ENCODE measurements at places on chromosomes 2 and 18.

- DNase-seq: peak; percentile 90
Observed at GRCh38 chr18:62505669-62506494, 16.9 kb upstream of the ZCCHC2 start.

DNA sequence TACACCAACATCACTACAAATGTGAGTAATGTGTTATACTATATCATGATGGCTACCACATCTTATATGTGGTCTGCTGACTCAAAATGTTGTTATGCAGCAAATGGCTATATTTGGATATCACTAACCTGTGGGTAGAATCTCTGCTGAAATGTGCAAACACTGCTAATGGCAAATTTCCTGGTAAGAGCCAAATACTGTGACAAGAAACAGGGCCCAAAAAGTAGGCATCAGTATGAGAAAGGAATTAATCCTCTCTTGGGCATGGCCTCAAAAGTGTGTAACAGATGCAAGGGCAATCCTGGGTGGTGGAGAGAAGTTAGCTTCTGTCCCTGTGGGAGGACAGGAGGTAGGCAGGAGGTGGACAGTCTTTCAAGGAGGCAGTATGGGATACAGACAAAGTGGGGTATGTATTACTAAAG lies 13.3 kb downstream of the ATF2 start:
- DNase-seq: no peak

DNA sequence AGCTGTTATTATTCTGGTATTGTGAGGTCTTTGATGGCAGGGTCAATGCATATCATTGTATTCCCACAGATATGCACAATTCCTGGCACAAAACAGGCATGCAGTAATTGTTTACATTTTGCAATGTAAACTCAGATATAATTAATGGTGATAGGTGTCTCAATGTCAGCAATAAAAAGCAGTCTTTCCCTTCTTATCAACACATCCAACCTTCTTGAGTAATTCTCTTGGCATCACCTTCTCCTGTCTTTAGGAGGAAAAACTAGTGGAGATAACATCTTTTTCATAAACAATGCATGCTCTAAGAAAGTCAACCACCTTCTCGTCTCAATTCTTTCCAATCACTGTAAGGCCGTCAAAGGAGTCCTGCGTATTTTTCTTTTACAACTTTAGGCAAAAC lies 313.3 kb upstream of the GULP1 start:
- DNase-seq: no peak

- peak; percentile 42 for DNase-seq
Observed at GRCh38 chr18:79682894-79683625, 3.5 kb downstream of the CTDP1 start.

DNA sequence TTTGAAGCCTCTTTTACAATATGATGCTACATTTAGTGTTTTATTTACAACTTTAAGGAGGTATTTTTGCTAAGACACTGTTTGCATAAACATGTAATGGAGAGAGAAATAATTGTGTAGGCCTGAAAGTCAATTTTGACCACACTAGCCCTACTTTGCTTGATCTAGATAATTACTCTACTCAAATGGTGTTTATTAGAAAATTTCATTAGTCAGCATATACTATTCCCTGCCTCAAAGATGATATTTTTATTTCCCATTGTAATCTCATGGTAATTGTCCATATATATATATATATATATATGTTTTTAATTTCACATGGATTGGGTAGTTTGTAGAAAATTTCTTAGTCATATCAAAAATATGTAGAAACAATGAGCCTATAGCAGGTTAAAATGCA lies 632.2 kb downstream of the SATB2 start:
- no peak for DNase-seq

DNA sequence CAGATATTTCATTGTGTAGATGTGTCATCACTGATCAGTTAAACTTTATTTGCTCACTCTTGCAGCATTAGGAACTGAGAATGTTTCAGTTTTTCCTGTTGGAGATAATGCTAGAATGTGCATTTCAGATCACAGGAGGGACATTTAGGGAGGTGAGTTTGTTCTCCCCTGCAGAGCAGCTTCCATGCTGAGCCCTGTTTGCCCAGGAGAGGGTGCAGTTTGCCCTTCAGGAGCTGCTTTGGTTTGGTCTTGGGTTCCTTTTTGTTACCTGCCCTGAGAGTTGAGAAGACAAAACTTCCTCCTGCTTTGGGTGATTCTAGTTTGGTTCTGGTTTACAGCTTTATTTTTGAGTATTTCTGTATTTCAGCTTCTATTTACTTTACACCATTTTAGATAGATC lies 49.9 kb downstream of the DGKD start:
- no peak for DNase-seq

DNA sequence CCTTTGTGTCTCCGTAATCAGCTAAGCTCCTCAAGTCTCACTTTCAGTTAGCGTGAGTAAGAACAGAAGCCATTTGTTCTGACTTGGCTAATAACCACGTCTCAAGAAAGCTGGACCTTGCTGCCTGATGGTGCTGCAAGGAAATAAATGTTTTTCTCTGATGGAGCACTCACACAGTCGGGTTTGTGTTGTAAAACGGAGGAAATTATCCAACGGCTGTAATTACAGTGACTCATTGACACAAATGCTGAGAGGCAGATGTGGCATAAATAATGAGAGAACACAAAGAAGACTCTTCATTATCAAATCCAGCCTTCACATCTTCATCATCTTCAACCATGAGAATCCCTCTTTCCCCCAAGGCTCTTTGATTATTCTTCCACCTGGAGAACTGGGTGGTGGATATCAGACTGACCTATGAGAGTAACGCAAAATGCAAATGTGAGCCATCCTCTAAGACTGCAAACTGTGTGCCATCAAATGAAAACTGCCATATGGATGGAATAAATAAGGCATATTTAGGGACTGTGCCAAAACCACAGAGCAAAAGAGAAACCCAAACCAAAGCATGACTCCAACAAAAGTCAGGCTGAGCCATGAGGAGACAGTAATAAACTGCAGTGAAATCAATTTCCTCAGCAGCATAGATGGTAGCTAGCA lies 252.6 kb downstream of the RND3 start:
- no peak for DNase-seq

DNA sequence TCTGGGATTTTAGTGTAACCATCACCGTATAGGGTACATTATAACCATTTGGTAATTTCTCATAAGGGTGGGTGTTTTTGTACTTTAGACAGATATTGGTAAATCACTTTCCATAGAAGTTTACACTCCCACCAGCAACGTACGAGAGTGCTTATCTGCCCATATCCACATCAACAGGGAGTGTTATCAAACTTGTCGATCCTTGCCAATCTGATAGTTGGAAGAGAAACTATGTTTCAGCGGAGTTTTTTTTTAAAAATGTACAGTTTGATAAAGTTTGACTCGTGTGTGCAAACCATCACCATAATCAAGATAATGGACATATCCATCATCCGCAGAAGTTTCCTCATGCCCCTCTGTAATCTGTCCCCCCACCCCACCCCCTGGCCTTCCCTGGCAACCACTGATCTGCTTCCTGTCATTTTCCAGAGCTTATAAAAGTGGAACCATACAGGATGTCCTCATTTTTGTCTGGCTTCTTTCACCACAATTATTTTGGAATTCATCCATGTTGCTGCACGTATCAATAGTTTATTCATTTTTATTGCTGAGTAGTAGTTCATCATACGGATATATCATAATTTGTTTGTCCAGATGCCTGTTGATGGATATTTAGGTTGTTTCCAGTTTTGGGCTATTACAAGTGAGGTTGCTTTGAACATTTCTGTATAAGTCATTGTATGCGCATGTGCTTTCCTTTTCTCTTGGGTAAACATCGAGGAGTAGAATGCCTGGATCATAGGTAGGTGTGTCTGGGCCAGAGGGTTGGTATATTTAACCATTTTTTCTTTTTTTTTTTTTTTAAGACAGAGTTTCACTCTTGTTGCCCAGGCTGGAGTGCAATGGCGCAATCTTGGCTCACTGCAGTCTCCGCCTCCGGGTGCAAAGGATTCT lies 18.6 kb downstream of the GLI2 start:
- DNase-seq: no peak

DNA sequence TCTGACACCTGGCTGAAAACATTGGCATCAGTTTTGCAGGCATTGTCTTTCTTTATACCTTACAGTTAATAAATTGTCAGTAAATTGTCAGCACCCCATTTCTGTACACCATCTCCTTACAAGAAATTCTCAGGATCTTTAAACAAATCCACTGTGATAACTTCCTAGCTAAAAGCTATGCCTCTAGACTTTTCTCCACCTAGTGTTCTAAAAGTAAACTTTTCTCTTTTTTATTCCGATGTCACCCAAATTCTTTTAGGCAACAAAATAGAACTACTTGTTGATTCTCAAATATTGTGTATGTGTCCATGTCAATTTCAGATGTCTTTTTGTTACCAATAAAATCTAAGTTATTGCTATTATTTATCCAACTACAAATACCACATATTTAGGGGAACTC lies 617.4 kb upstream of the NRXN1 start:
- DNase-seq: no peak

DNA sequence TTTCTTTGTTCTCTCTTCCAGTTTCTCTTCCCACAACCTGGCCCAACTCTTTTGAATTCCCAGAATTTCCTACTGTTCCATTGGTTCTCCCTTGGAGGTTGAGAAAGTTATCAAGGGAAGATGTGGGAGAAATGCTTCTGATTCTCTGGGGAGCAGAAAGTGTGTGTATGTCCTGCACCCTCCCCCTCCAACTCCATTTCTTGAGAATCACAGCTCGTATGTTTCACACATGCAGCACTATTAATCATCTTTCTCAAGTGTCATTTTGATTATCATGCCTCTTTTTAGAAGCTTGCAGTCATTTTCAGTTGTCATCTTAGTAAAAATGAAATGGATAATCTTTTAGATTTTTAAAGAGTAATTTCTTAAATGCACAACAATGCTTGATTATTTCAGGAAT lies 296.8 kb upstream of the SLC39A10 start:
- DNase-seq: no peak

GRCh38 chr18:64474773-64475172 lies 325.9 kb upstream of the LINC00305 start:
- no peak for DNase-seq

DNA sequence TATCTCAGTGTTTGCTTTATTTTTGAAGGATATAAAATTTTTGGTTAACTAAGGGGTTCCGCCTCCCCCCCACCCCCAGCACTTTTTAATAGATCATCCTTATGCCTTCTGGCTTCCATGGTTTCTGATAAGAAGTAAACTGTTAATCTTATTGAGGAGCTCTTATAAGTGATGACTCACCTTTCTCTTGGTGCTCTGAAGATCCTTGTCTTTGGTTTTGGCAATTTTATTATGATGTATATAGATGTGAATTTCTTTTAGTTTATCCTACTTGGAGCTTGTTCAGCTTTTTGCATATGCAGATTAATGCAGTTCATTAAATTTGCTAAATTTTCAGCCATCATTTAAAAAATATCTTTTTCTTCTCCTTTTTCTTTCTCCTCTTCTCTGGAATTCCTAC lies 91.7 kb upstream of the CTAGE1 start:
- no peak for DNase-seq

- DNase-seq: no peak
Observed at GRCh38 chr18:71036783-71037182, 747.9 kb downstream of the SOCS6 start.

- no peak for DNase-seq
Observed at GRCh38 chr2:132760405-132760804, 90.4 kb upstream of the LYPD1 start.

- DNase-seq: no peak
Observed at GRCh38 chr2:153595939-153596338, 117.4 kb upstream of the RPRM start.

DNA sequence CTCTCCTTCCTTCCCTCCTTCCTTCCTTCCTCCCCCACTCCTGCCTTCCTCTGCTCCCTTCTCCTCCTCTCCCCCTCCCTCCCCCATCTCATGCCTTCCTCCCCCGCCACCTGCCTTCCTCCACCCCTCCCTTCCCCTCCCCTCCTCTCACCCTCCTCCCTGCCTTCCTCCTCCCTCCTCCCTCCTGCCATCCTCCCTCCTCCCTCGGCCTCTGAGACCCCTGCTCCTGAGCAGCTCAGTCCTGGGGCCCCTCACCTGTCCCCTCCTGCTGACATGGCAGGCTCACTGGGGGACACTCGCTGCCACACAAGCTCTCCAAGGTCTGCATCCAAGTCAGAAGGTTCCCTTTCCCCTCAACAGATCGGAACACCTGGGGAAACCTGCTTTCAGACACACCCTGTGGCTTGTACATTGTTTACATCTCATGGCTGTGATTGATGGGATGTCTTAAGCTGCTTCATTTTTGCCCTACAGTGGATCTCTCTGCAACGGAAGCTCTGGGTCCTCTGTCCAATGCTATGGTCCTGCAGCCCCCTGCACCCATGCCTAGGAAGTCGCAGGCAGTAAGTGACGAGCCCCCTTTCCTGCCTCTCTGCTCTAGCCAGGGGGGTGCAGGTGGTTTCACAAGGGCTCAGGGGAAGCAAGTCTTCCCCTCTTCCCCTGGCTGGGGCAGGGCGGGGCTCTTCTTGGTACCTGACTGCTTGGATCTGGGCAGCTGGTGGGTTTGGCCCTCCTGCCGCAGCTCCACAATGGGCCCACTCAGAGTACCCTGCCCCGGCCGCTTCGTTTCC lies 22.9 kb downstream of the ITGB1BP1 start:
- no peak for DNase-seq

GRCh38 chr2:173773076-173773475 lies 192.1 kb downstream of the SP3 start:
- no peak for DNase-seq

DNA sequence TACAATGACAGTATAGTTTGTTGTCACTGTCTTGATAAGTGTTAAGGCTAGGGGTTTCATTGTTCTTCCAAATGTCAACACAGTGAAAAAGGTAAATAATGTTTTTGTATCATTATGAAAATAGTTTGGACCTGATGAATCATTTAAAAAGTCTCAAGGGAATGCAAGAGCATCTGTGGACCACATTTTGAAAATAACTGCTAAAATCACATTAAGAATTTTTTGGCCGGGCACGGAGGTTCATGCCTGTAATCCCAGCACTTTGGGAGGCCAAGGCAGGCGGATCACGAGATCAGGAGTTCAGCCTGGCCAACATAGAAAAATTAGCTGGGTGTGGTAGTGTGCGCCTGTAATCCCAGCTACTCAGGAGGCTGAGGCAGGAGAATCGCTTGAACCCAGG lies 10.3 kb downstream of the SCN1A start:
- no peak for DNase-seq

DNA sequence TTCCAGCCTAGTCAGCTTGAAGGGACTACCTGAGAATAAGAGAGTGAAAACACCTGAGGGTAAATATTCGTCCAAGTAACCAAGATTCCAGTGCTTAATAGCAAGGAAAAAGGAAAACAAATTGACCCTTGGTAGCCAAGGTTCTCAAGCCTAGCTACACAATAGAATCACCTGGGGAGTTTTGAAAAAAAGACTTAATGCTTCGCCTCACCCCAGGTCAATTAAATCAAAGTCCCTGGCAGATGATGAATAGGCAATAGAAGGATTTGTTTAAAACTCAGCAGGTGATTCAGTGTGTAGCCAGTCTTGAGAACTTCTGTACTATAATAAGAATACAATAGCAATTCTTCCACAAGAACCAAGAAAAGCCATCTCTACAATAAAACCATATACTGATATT lies 500.2 kb downstream of the XIRP2 start:
- DNase-seq: no peak

DNA sequence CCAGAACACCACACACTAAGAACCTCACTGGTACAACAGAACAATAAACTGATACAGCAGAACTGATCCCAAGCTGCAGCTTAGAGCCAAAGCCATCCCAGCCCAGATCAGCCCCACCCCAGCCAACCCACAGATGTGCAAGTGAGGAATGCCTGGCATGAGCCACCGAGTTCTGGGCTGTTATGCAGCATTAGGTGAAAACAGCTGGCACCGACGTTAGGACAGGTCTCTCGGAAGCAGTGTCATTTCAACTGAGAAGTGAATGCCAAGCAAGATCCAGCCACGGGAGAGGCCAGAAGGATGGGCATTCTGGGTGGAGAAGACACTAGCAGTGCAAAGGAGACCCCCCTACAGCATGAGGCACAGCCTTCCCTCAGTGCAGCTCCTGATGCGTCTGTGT lies 38.9 kb downstream of the ADCY3 start:
- DNase-seq: no peak
